ENCODE measurements at places on chromosomes 6 and 20. TPM values are rescaled to one million over a fixed set of nuclear protein-coding genes. Genes with fewer than 3 reads are reported as not detected.

The ARHGAP18 gene
- total RNA-seq: 13.0 TPM

The MTCH1 gene
- total RNA-seq: 135 TPM

The ABHD16B gene
- total RNA-seq: not detected

DNA sequence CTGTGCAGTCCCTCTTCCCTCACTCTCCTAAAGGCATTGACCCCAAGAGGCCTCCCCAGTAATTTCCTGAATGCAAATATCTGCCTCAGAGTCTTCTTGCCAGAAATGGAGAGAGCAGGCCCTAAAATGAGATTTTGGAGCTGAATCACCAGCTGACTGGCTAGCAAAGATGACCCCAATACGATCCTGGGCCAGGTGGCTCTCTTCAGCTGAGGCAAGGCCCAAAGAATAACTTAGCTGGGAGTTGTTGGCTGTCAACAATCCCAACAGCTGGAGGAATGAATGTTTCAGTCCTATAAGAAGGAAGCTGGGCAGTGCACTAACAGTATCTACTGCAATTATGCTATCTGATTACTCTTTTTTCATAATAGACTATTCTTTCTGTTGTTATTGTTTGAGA is 37.2 kb upstream of the VGLL2 start:
- DNase-seq: no peak

GRCh38 chr20:41142919-41143318 is 5.6 kb downstream of the PLCG1 start:
- no peak for DNase-seq

DNA sequence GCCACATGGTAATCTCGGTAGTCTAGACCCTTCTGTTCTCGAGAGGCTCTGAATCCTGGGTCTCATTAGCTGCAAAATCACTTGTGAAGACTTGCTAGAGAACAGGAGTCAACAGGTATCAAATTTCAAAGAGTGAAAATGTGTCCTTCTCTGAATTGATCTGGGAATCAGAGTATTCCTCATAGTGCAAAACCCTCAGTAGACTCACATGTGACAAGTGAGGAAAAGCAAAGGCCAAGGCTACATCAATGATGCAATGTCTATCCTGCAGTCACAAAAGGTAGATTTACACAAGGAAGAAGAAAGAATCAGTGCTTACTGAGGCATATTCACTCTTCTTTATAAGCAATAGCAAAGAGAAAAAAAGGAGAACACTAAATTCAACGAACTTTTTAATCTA is 1220.0 kb upstream of the GJE1 start:
- DNase-seq: no peak

DNA sequence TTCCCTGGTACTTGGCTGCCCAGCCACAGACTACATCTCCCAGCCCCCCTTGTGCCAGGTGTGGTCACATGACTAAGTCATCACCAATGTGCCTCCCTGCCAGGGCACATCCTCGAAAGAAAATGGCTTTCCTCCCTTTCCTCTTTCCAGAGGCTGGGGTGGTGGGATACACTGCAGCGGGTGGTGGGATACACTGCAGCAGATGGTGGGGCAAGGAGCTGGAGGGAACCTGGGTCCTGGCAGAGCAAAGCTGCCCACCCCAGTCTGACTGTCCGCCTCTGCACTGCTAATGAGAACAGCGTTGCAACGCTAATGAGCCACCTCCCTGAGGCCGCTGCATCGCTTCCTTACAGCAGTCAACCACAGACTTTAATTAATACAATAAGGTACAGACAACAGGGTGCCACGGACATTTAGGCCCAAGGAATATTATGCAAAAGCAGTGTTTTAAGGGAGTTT is 125.3 kb downstream of the PREX1 start:
- DNase-seq: peak; percentile 54

GRCh38 chr6:53916804-53917463 is 122.1 kb downstream of the LRRC1 start:
- DNase-seq: no peak

- DNase-seq: no peak
These were observed 117.5 kb downstream of the FLRT3 start for GRCh38 chr20:14219801-14220461.
